ENCODE measurements at places on chromosomes 1 and 21.

DNA sequence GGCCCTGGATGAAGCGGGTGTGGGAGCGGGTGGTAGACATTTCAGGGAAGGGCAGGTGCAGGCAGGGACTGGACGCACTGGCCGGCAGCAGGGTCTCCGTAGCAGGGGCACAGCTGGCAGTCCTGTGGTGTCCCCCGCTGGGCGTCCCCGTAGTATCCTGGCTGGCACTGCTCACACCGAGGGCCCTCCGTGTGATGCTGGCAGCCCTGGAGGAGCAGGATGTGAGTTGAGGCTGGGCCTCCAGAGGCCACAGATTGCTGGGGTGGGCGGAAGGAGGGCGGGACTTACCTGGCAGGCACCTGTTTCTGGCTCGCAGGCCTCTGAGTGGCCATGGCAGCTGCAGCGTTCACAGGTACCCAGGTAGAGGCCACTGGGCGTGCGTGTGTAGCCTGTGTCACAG, 62.3 kb downstream of the LDLRAD2 start:
- no peak for DNase-seq

- DNase-seq: no peak
Observed at GRCh38 chr1:99269321-99269720, 5.0 kb downstream of the PLPPR4 start.

DNA sequence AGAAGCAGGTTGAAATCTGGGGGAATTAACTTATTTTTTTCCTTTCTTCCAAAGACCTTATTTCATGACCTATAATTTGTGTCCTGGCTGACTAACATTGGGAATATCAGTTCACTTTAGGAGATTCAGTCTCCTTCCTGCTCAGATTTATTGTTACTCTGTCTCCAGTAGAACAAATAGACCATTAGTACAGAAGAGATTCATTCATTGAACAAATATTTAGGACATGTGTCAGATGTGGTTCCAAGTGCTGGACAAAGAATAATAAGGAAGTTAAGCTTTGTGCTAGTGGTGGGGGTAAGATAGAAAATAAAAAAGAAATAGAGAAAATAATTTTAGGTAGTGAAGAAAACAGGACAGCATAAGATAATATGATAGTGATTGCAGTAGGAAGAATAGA, 20.3 kb downstream of the ZMYM4 start:
- no peak for DNase-seq

- no peak for DNase-seq
Observed at GRCh38 chr1:20255666-20256065, 35.0 kb upstream of the VWA5B1 start.

GRCh38 chr1:36342426-36343185, 19.2 kb upstream of the EVA1B start:
- no peak for DNase-seq

GRCh38 chr1:240484804-240485443, 127.0 kb downstream of the GREM2 start:
- no peak for DNase-seq

GRCh38 chr1:33263890-33264504, 7.7 kb downstream of the ZNF362 start:
- DNase-seq: no peak

DNA sequence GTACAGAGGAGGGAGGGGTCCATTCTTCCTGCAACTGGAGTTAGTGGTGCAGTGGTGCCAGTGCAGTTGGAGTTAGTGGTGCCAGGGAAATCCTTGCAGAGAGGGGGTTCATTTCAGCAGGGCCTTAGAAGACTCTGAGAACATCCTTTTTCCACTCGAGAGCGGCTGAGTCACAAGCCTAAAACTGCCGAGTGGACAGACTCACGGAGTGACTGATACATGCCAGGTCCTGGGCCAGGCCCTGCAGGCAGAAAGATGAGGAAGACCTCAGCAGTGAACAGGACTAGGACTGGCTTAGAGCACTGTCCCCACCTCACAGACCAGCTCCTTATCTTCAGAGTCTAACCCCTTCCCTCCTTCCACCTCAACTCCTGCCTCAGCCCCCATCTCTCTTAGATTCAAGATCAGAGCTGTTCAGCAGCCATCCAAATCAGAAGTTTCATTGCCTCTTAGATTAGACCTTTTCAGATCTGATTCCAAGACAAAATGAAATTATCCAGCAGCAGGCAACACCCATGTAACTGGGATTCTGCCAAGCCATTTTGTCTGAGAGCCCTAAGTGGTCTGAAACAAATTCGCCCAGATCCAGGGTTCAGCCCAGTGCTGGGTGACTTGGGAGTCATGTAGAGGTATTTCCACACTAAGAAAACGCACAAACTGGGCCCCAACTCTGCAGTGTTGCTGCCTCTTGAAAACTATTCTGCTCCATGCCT, 12.7 kb upstream of the IKBKE start:
- no peak for DNase-seq

DNA sequence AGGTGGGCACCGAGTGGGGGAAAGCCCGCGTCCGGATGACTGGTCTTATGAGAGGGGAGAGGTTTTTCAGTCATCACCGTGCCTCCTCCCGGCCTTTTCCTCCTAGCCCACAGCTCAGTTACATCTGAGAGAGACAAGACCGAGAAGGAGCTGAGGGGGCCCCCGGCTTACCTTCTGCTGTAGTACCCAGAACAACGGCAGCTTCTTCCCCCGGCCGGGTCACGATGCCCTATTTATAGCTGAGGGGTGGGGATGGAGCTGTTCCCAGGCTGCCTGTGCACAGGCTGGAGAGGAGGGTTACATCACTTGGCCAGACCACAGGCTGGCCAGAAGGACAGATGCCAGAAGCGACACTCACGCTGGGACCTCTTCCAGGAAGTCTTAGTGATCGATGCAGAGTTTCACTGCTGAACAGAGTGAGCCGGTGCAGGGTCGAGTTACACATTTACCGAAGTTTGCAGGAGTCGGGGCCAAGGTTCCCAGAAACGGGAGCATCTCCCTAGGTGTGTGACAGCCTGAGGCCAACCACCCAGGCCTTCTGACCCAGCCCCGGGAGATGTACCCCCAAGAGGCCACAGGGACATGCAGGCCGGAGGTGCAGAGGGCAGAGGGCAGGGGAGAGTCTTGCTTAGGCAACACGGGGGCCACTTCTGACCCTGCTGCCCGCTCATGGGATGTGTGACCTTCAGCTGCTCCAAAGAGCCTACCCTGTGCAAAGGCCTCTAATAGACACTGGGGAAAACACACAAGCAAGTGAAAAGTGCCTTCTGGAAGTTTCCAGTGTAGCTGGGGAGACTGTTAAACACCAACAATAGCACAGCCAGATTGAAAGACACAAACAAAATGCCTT, at the start of gene AGT:
Gene AGT, minus strand, starts transcription at position 208 of the 850 bp plus-strand sequence. CDS start 3,299 bp downstream, outside the sequence.
- DNase-seq: no peak

- DNase-seq: no peak
Observed at GRCh38 chr1:212228076-212228475, 57.1 kb upstream of the PPP2R5A start.

DNA sequence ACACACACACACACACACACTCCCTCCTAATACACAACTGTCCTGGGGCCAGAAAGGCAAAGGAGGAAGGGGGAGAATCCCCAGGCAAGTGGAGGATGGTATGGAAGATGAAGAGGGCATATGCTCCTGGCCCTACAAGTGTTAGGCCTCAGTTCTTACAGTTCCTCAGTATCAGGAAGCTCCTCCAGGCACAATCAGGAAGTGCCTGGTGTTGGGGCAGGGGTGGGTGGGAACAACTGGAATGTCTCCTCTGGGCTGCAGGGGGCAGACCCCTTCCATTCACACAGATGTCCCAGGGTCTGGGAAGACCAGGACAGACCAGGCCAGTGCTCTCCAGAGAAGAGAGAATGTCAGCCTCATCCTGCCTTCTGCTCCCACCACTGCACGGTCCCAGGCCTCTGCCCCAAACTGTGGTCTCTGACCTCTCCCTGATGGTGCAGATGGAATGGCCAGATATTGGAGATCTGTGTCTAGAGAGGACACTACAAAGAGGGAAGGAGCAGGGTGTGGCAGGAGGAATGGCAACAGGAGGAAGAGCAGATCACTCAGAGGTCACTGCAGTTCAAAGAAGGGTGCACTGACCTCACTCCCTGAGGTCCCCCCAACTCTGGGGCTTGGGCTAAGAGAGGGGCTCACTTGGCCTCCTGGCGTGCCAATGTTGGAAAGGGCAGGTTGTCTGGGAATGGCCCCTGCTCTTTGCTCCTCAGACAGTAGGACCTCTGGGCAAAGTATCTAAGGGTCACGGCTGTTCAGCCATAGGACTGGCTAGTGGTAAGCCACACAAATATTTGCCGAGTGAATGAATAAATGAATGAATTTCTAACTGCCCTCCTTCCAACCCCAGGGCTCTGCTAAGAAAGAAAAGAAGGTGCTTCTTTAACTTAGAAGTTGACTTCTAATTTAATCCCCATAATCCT, 2.5 kb upstream of the DENND2D start:
- no peak for DNase-seq

GRCh38 chr1:19438516-19439195, 46.7 kb downstream of the CAPZB start:
- DNase-seq: no peak

DNA sequence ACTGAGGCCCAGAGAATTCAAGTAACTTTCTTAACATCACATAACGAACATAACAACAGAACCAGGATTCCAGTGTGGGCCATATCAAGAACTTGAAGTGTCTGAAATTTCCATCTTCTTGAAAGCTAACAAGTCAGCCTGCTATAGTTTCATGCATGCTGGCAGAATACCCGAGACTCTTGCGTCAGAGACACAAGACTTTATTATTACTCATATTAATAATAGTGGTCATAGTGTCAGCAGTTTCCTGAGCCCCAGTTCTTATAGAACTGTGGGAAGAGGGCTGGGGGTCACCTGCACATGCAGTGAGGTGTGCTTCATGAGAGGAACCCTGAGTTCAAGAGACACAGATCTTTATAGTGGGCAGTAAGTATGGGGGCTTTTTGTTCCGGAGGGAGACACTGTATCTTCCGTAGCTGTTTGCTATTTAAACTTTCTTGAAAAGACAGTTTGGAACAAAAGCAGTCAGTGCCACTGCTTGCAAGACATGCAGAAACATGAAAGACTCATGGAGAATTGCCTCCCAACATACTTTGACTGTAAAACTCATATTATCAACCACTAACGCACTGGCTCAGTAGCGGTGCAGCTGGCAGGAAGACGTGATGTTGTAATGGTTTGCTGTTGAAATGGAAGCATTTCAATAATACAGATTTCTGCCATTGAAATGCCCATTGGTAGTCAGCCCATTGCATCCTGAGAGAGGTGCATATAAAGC, 339.2 kb downstream of the ADGRL2 start:
- no peak for DNase-seq

DNA sequence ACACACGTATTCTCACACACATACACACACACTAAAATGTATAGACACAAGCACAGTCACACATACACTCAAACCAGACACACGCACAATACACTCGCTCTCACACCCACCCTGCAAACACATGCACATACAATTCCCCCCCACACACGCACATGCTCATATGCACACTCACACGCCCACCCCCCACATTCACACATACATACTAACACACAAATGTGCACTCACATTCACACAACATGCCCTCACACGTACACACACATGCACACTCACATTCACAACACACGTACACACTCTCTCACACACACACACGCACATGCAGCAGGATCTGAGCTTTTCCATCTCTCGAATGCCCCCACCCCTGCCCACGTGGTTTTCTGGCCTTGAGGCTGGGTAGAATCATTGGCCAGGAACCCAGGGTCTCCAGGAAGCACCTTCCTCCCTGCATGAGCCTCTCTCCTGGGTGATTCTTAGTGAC, 589.7 kb downstream of the PTPRU start:
- no peak for DNase-seq

GRCh38 chr1:223460566-223461189, 67.5 kb downstream of the CCDC185 start:
- no peak for DNase-seq

DNA sequence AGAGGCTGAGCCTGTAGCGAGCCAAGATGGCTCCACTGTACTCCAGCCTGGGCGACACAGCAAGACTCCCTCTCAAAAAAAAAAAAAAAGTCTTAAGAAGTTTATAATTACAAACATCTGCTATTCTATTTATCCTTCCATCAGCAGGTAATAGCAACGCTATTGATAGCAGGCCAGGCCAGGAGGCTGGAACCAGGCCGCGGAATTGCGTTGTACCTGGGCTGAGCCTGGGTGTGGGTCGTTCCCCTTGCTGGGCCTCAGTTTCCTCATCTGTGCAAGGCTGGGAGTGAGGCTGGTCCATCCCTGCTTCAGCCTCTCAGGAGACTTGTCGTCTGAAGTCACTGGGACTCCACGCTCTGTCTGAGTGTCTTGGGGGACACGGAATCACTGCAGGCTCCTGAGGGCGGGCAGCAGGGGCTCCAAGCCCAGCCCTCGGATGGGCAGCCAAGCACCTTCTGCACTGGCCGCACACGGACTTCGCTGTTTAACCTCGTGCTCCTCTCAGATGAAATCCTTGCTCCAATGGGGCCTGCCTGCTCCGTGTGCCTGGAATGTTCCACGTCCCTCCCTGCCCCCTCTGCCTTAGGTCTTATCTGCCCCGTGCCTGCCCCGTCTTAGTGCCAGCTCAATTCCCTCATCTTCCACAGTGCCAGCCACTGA, 103.9 kb upstream of the C1orf174 start:
- no peak for DNase-seq
